ACHN (cell line): ENCODE measurements at places on chromosomes 5 and 9.

DNA sequence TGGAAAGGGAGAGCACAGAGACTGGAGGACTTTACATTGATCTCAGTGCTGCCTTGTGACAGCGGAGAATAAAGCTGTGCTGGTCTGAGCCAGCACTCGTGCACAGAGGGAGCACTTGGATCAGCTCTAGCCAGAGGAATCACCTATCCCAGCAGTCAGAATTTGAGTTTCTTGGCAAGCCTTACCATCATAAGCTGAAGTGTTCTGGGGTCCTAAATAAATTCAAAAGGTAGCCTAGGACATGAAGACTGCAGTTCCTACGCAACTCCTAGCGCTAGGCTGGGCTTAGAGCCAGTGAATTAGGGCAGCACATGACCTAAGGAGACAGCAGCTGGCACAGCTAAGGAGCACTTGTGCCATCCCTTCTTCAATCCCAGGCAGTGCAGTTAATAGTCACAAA lies 119.5 kb downstream of the HMHB1 start:
- DNase-seq: no peak

GRCh38 chr9:122168356-122168755 lies 8.6 kb downstream of the MORN5 start:
- DNase-seq: no peak

DNA sequence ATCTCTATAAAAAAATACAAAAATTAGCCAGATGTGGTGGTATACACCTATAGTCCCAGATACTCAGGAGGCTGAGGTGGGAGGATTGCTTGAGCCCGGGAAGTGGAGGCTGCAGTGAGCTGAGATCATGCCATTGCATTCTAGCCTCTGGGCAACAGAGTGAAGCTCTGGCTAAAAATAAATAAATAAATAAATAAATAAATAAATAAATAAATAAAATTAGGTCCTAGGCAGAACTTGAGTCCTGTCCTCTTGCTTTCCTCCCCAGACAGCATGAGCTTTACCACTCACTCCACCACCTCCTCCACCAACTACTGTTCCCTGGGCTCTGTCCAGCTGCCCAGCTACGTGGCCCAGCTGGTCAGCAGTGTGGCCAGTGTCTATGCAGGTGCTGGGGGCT lies 31.6 kb upstream of the SPZ1 start:
- DNase-seq: no peak

DNA sequence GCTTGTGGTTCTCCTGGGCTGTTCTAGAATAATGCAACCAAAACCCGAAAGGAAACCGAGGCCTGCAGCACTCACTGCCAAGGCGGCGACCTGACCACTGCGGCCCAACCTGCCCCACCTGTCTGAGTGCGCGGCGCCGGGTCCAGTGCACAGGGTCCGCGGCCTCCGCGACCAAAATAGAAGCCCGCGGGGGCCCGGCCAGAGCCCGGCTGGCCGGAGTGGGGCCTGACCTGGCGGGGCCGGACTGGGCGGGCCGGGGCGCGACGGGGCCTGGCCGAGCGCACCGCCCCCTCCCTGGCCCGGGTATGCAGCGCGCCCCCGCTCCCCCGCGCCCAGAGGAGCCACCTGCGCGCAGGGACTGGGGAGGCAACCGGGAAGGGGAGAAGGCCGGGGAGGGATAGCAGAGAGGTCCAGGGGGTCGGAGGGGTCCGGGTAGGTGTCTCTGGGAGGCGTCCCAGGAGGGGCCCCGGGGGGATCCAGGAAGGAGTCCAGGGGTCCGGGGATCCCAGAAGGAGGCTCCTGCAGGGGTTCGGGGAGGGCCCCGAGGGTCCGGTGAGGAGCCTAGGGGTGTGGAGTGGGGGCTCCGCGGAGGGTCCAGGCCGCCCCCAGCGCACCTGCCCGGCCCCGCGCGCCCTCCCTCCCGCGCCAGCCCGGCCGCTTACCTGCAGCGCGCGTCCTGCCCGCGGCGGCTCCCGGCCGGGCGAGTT lies 503 bp downstream of the SEMA4D start:
- no peak for DNase-seq

- peak; percentile 41 for DNase-seq
Observed at GRCh38 chr5:219460-219863, 1.3 kb downstream of the SDHA start.

DNA sequence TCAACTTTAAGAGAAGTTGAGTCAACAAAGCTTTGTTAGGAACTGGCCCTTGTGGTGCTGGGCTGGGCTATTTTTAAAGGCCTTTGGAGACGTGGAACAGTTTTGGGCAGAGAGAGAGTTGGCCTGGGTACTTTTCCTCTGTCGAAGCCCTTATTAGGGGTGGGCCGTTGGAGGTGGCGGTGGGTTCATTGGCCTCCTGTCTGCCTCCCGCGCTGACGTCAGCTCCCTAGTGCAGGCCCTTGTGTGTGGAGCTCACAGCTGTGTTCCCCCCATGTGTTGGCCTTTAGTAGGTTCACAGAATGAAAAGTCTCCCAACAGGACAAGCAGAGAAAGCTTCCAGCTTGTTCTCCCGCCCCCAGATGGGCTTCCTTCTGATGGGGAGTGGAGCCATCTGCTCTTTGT lies 2.7 kb downstream of the NCS1 start:
- DNase-seq: no peak

DNA sequence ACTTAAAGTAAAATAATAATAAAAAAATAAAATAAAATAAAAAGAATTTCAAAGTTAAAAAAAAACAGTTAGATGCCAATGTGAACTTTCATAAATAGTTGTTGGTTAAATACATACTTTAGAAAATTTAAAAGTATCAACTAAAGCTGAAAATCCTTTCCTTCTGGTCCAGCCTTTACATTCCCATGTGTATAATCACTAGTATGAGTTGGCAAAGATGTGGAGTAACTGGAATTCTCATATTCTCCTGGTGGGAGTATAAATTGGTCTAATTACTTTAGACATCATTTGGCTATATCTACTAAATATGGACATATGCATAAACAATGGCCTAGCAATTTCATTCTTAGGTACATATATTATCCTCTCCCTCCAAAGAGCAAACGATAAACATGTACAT lies 619.9 kb downstream of the PTPRD start:
- DNase-seq: no peak

GRCh38 chr5:144002876-144003275 lies 167.6 kb downstream of the YIPF5 start:
- no peak for DNase-seq

DNA sequence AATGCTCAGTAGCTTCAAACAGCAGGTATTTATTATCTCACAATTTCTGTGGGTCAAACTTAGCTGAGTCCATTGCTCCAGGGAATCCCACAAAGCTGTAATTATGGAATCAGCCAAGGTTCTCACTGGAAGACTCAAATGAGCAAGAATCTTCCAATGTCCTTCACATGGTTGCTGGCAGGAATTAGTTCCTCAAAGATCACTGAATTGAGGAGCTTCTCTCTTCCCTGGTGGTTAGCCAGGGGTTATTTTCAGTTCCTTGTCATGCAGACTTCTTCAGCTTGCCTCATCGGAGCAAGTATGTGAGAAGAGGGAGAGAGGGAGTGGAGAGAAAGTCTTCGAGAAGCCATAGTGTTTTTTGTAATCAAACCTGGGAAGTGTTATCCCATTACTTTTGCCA lies 2331.9 kb downstream of the MAT2B start:
- no peak for DNase-seq

DNA sequence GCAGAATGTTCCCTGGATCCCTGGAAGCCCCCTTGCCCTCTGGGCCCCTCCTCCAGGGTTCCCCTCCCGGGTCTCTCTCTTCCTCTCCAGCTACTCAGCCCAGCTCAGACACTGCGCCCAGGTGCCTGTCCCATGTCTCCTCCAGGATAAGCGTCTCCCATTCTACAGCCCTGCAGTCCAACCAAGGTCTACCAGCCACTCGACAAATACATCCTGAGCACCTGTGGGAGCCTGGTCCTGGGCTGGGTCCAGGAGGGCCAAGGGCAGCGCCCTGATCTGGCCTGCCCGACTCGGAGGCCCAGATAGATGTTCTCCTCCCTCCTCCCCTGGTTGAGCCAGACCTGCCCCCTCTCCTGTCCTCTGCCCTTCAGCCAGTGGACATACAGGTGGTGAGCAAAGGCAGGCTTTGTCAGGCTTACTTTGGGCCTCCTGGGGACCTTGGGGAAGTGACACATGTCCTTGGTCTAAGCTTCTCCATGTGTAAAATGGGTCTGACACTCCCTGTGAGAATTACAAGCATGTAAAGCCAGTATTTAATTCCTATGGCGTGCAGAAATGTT lies 1.4 kb downstream of the FLT4 start:
- no peak for DNase-seq

GRCh38 chr5:41246376-41246775 lies 33.0 kb upstream of the C6 start:
- DNase-seq: peak; percentile 53

DNA sequence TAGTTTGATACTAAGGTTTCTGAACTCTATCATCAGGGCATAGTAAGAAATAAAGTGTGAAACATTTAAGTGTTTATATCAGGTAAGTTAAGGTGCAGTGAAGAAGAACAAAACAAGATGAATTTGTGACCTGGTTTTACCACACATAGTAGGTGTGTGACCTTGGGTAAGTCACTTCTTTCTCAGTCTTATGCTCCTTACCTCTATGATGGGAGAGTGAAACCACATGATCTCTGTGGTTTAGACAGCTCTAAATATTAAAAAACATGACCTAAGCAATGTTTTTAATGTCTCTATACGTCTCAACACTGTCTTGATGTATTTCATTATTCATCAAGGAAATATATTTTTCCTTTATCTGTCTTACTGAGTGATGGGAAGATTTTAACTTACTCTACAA lies 629.6 kb upstream of the DMAC1 start:
- DNase-seq: no peak

DNA sequence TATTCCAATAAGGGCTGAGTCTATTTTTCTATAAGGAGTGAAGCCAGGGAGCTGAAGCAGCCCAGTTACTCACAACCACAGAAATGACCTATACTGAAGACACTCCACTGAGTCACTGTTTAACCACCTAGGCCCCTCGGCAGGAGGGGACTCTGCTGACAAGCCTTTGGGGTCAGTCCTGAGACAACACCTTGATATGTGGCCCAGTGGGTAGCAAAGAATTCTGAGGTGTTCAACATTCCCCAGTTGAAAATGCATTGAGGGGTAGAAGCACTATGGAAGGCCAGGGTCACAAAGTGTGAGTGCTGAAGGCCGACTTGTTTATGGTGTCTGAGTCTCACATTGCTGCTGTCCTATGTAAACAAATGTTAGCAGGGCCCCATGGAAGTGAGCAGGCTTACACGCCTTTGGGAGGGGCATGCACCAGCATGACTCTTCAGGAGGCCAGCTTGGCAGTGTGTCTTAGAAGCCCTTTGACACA lies 112.6 kb upstream of the NFIL3 start:
- DNase-seq: no peak

DNA sequence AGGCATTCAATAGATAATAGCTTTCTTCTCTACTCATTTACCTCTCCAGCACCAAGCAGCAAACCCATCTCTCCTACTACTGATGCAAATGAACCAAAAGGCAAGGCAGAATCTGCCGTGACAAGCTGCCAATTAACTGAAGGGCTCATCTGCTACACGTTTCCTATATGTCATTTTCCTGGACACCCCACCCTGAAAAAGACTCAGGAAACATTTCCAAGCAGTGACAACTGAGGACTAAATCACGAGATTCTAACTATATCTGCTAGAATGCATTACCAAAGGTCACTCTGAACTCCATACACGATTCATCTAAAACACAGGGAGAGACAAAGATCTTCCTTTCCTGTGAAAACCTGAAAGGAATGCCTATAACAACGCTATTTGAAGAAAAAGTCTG lies 12.9 kb downstream of the PLPP1 start:
- no peak for DNase-seq

- DNase-seq: no peak
Observed at GRCh38 chr5:167790045-167790444, 501.4 kb upstream of the WWC1 start.
